ENCODE measurements at places on chromosomes 3 and 15. TPM values are rescaled to one million over a fixed set of nuclear protein-coding genes. Genes with fewer than 3 reads are reported as not detected.

CLRN1 gene
- polyA plus RNA-seq = not detected

PPARG gene
- not detected for polyA plus RNA-seq

GABRG3 gene
- polyA plus RNA-seq = not detected

SIDT1 gene
- 14.1 TPM for polyA plus RNA-seq

TGM5 gene
- polyA plus RNA-seq = not detected

CPLX3 gene
- not detected for polyA plus RNA-seq

DNAH12 gene
- polyA plus RNA-seq = not detected

NR1I2 gene
- polyA plus RNA-seq = 0.42 TPM

BCHE gene
- polyA plus RNA-seq = not detected

SERINC4 gene
- polyA plus RNA-seq = 3.5 TPM

HRH1 gene
- polyA plus RNA-seq = not detected

TMC3 gene
- polyA plus RNA-seq = not detected

SLC12A1 gene
- not detected for polyA plus RNA-seq

NOX5 gene
- polyA plus RNA-seq = not detected

KBTBD12 gene
- polyA plus RNA-seq = not detected

ZBTB20 gene
- polyA plus RNA-seq = 20.5 TPM

TRAK1 gene
- 4.3 TPM for polyA plus RNA-seq

FBXO40 gene
- not detected for polyA plus RNA-seq

HCN4 gene
- not detected for polyA plus RNA-seq

CPN2 gene
- polyA plus RNA-seq = not detected

SCN11A gene
- not detected for polyA plus RNA-seq

IGDCC3 gene
- not detected for polyA plus RNA-seq

TM4SF1 gene
- not detected for polyA plus RNA-seq

KY gene
- not detected for polyA plus RNA-seq

CHAC1 gene
- polyA plus RNA-seq = not detected

IL20RB gene
- polyA plus RNA-seq = 0.68 TPM

SLC9C1 gene
- polyA plus RNA-seq = not detected

VGLL3 gene
- not detected for polyA plus RNA-seq

APOD gene
- polyA plus RNA-seq = not detected

PDZRN3 gene
- not detected for polyA plus RNA-seq

ATP13A5 gene
- polyA plus RNA-seq = not detected

SLC22A14 gene
- not detected for polyA plus RNA-seq

EXOSC7 gene
- polyA plus RNA-seq = 49.1 TPM

COPB2 gene
- polyA plus RNA-seq = 40.3 TPM

TFRC gene
- 7.1 TPM for polyA plus RNA-seq

GOLGA6L9 gene
- 0.61 TPM for polyA plus RNA-seq

DPPA2 gene
- not detected for polyA plus RNA-seq

EIF2A gene
- 67.2 TPM for polyA plus RNA-seq

AADAC gene
- polyA plus RNA-seq = not detected

PLCB2 gene
- 23.0 TPM for polyA plus RNA-seq

ACAN gene
- polyA plus RNA-seq = 0.05 TPM

GPR87 gene
- polyA plus RNA-seq = not detected

Data from naive thymus-derived CD8-positive, alpha-beta T cell (primary cell).